ENCODE measurements at places on chromosomes 11 and 22. TPM values are rescaled to one million over a fixed set of nuclear protein-coding genes. Genes with fewer than 3 reads are reported as not detected.

MAFF gene
- total RNA-seq = 119 TPM

MMP12 gene
- total RNA-seq = not detected

GPR83 gene
- not detected for total RNA-seq

TTC9C gene
- total RNA-seq = 35.2 TPM

OR4C16 gene
- total RNA-seq = not detected
